ENCODE measurements at places on chromosomes 3 and 15.

DNA sequence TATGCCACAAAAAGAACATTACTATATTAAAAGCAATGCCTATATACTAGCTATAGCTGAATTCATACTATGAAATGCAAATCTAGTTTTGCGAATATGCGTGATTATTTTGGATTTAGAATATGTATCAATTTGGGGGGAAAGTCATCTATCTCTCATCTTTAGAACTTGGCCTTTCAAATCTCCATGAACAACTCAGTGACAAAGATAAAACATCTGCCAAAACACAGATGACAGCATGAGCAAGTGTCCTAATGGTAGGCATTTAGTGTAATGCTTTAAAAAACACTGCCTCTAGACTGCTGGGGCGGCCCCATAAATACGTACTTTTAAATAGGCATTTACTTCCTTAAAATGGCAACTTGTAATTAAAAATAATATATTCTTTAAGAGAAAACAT, 2.7 kb downstream of the CD47 start:
- DNase-seq = no peak

GRCh38 chr3:180416111-180416594, 185.8 kb upstream of the TTC14 start:
- no peak for DNase-seq

DNA sequence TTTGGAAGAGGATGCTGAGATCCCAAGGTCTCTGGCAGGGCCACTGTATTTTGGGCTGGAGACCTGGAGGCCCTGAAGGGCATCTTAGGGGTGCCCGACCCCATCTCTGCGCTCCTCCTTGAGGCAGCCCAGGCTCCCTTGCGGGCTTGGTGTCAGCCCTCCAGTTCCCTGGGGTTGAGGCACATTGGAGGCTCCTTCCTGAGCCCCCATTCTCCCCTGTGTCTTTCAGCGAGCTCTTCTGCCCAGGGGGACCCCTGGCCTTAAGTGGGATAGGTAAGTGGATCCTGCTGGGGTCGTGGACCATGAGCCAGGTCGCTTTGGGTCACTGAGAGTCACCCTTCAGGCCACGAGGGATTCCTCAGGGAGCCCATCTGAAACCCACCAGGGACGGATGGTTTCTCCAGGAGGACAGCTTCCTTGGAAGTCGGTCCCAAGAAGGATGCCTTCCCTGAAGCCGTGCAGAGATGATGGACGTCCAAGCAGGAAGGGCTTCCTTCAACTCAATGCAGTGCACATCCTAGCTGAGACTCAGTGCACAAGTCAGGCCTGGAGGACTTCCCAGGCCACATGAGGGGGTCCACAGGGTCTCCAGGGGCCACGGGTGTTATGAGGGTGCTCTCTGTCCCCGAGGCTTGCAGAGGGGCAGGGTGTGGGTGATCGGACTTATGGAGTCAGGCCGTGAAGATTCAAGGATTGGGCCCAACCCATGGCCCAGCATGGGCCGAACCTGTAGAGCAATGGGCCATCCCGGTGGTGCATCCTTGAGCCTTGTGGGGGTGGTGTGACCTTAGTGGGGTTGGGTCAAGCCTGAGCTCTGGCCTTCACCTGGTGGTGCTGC, 224.3 kb downstream of the SNRPN start:
- DNase-seq = peak; percentile 2

GRCh38 chr15:73368301-73369136, at the start of gene HCN4:
HCN4 (minus strand) TSS chr15:73368958; CDS start chr15:73368270, 688 bp downstream.
- DNase-seq = peak; percentile 82

- DNase-seq = no peak
Observed at GRCh38 chr15:95409626-95410310, 920.7 kb upstream of the NR2F2 start.

GRCh38 chr3:141109751-141110150, 58.6 kb downstream of the SPSB4 start:
- no peak for DNase-seq

GRCh38 chr3:119636249-119636648, 24.1 kb downstream of the POPDC2 start:
- no peak for DNase-seq

DNA sequence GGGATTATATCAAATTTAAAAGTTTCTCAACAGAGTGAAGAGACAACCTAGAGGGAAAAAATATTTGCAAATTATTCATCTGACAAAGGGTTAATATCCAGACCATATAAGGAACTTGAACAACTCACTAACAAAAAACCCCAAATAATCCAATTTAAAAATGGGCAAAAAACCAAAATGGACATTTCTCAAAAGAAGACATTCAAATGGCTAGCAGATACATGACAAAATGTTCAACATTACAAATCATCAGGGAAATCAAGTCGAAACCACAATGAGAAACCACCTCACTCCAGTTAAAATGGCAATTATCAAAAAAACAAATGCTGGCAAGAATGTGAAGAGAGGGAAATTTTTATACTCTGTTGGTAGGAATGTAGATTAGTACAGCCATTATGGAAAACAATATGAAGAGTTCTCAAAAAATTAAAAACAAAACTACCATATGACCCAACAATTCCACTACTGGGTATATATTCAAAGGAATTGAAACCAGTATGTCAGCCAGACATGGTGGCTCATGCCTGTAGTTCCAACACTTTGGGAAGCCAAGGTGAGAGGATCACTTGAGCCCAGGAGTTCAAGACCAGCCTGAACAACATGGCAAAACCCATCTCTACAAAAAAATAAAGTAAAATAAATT, 88.5 kb downstream of the CSNK1G1 start:
- DNase-seq = no peak

DNA sequence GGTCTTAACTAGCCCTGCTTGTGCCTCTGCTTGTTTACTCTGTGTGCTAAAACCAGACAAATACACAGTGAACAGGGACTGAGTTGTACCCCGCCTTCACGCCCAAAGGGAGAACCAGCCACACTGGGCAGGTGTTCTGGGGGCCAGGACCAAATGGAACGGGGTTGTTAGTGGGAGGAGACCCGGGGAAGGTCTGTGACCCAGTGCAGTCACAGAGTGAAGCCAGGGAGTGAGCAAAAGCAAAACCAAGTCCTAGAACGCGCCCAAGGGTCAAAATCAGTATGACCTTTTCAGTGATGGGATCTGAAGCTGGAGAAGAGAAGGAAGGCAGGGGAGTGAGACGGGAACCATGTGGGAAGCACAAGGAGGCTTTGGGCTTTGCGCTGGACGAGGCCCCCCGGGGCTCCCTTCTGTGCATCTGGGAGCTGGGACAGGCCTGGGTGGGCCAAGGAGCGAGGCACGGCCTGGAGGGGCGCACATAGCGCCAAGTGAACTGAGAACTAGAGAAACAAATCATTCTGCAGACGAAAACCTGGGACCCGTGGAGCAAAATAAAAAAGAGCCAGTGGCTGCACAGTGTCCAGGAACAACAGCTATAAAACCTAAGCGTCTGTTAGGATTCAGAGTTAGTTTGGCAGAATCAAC, 78.3 kb upstream of the ALDH1A3 start:
- no peak for DNase-seq

- DNase-seq = no peak
Observed at GRCh38 chr3:72446218-72447058, 401.8 kb downstream of the SHQ1 start.

GRCh38 chr3:118850687-118851086, 184.0 kb downstream of the IGSF11 start:
- no peak for DNase-seq

DNA sequence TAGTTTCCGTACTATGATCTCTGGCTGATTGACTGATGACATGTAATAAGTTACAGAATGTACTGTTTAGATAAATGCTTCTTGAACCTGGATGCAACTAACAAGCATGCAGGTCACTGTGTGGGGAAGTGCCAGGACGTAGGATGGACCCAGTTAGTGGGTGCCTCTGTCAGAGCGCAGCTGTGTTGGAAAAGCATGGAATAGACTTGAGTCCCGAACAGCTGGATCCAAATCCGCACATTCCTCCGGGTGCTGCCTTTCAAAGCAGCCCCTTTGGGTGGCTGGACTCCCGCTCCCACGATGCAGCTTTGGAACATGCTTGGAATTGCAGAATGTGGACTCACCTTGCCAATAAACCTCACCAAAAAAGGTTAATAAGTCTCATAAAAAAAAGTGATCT, 35.5 kb upstream of the ALDH1A3 start:
- DNase-seq = no peak

DNA sequence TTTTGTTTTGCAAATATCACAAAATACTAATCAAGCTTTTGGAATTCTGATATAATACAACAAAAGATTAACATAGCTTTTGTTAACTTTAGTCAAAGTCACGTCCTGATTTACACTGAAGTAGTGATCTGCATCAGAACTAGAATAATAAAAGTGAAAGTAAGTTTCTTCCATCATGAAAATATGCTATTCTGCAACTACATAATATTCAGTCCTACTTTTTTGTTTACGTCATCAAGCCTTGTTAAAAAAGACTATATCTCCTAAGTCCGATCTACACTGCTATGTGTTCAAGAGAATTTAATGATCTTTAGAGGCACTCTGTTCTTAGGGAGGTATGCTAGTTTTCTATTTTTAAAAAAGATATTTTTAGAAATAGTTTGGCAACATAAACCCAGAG, 330.1 kb downstream of the ARPP21 start:
- no peak for DNase-seq

- no peak for DNase-seq
Observed at GRCh38 chr15:68791431-68792283, 29.0 kb downstream of the ANP32A start.

GRCh38 chr3:71584394-71585011, 975 bp upstream of the FOXP1 start:
- no peak for DNase-seq

GRCh38 chr15:35246451-35246850, 161.4 kb upstream of the NANOGP8 start:
- no peak for DNase-seq

DNA sequence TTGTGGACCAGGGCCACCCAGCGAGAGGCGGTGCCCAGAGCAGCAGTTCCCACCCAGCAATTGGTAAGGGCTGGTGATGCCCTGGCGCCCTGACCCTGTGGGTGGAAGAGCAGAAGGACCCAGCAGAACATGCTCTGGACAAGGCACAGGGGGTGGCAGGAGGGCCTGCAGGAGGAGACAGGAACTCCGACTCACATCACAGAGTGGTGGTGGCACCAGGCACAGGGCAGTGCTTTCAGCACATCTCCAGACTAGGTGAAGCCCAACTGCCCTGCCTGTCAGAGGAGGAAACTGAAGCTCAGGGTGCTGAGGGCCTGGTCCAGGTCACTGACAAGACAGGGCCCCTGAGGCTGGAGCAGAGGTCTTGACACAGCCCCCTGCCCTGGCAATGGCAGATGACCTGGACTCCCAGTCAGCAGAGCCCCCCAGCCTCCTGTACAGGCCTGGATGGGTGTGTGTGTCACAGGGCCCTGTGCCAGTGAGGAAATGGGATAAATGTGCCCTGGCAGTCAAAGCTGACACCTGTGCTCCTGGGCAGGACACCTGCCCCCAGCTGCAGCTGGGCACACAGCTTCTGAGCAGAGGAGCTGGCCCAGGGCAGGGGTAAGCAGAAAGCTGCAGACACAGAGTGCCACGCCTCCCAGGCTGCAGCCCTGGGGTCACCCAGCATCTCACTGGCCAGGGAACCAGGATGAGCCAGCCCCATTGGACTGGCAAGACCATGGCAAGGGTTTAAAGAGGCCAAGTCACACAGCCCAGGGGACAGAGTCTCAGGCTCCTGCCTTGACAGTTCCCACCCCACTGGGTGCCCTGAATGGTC, 11.4 kb downstream of the KLF15 start:
- no peak for DNase-seq
